ENCODE measurements at places on chromosomes 12 and 14.

DNA sequence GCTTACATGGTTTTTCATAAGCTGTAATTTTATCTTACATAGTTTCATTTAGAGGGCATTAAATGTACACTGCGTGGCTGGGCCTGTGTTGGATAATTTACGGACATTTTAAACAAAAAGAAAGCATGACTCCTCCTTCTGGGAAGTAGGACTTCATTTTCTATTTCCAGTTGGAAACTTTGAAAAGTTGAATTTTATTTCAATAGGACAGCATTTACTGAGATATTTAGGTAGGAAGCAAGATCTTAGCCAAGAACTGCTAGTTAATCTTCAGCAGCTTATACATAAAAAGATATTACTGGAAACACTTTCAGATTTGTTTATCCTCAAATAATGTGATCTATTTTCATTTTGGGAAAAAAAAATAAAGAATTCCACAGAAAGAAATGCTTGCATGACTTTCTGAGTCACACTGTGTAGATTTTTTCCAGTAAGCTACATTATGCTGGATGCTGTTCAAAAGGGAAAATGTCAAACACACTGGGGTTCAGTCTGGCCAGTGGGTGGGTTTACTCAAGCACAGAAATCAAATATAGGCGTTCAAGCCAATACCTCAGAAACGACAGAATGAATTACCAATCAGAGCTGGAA lies 239.4 kb upstream of the KRR1 start:
- no peak for DNase-seq

GRCh38 chr14:32826404-32827082 lies 112.1 kb upstream of the NPAS3 start:
- DNase-seq, result no peak

DNA sequence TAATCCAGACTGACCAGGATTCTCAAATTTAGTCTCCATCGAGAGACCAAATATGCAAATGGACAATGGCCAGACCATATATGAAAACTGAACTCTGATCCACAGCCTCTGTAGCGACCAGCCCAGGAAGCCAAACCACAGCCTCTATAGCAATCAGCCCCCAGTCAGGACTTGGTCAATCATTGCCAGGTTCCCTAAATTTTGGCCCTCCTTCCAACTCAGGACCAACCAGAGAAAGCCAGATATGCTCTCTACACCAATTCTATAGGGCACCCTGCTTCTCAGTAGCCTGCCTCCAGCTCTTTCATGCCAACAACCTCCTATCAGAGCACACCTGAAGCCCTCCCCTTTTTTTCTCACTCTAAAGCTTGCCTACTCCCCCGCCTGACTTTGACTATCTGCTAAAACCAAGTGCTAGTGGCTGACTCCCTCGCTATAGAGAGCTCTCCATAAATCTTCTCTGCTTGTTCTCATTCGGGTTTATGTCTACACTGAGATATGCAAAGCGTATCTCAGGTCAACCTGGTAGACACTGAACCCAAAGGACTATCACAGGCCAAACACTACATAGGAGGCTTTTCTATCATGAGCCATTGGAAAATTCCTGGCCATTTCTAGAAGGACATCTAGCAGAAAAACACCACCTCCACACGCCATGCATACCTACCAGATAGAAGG lies 110.5 kb upstream of the FUT8 start:
- DNase-seq, result no peak

- DNase-seq, result no peak
These were observed 22.4 kb downstream of the DENND5B start for GRCh38 chr12:31568498-31568897.

GRCh38 chr14:53193193-53193592 lies 40.1 kb upstream of the DDHD1 start:
- no peak for DNase-seq

GRCh38 chr14:85459361-85460000 lies 70.5 kb upstream of the FLRT2 start:
- no peak for DNase-seq

DNA sequence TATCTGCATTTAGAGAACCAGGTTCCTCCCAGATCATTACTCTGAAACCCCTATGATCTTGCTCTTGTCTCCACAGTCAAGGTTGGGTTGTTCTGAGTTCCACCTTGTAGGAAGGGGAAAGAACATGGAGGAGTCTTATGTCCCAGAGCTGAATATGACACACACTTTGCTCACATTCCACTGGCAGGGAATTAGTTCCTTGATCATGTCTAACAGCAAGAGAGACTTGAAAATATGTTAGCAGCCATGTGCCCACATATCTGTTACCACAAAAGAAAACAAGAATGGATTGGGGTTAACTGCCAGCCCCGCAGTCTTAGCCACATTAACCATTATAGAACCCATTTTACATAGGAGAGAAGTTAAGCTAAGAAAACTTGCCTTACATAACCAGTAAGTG lies 71.1 kb upstream of the MDM1 start:
- no peak for DNase-seq

GRCh38 chr14:93951635-93952540 lies 24.5 kb downstream of the ASB2 start:
- DNase-seq, result no peak

GRCh38 chr14:20477211-20477876 lies 8.1 kb downstream of the PNP start:
- no peak for DNase-seq

DNA sequence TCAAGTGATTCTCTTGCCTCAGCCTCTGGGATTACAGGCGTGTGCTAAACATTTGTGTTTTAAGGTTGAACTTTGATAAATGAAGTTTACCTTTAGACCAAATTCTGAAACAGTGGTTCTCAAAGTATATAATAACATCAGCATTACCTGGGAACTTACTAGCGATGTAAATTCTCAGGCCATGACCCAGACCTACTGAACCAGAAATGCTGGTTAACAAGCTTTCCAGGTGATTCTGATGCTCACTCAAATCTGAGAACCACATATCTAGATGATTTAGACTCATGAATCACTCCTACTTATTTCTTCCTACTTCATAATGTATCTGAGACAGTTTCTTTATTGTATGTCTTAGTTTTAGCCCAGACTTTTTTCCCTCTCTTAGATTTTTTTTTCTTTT lies 43.6 kb downstream of the RAD51B start:
- DNase-seq, result no peak

DNA sequence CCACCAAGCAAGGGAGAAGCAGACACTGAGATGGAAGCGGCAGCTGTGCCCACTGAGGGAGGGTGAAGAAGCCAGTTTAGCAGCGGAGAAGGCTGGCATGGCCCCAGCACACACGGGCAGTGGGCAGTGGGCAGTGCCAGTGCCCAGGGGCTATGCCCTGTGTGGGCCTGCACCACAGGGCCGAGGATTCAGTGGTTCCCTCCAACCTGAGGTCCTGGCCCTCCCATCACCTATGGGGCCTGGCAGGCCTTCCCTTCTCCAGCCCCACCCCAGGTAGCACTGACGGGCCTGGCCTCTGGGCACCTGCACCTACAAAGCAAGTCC lies 81.1 kb downstream of the ITPK1 start:
- DNase-seq, result no peak

GRCh38 chr14:88551980-88552431 lies 2.8 kb downstream of the PTPN21 start:
- peak; percentile 16 for DNase-seq

Data from nephron progenitor cell (in vitro differentiated cells).